Common myeloid progenitor, CD34-positive (primary cell): ENCODE measurements at places on chromosomes 4 and X.

DNA sequence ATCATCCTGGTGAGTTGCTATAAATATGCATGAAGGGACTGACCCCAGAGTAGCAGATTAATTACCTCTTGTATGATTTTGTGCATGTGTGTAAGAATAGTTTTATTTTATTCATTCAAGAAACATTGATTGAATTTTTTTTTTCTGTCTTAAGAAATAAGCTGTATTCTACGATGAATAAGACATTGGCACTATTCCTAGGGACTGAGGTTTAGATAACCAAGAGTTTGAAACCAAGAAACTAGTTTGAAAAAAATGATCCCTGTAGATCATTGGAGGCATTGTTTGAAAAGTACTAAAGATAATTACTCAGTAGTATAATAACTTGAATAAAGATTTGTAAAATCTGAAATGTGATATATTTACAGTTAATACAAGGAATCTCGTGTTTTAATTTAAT, 1086.9 kb downstream of the PCDH7 start:
- no peak for DNase-seq
- no peaks in the 10 kb centered on the region for H3K36me3 ChIP-seq
- H3K27me3 ChIP-seq = no peaks in the 10 kb centered on the region

GRCh38 chr4:25970226-25970675, 56.2 kb downstream of the SMIM20 start:
- H3K27me3 ChIP-seq = no peaks in the 10 kb centered on the region
- H3K27ac ChIP-seq = no peak overlapping the region
- no peaks in the 10 kb centered on the region for H3K4me1 ChIP-seq
- no peaks in the 10 kb centered on the region for H3K36me3 ChIP-seq

GRCh38 chr4:139176302-139177048, 543 bp downstream of the ELF2 start:
- peaks cover 12% of the 10 kb centered on the region for H3K4me1 ChIP-seq
- H3K27ac ChIP-seq = peak overlapping the region; percentile 93
- no peaks in the 10 kb centered on the region for H3K27me3 ChIP-seq
- no peaks in the 10 kb centered on the region for H3K36me3 ChIP-seq
- peak; percentile 96 for DNase-seq

GRCh38 chr4:15244354-15244753, 183.5 kb upstream of the C1QTNF7 start:
- DNase-seq = no peak
- H3K36me3 ChIP-seq = no peaks in the 10 kb centered on the region
- no peaks in the 10 kb centered on the region for H3K4me1 ChIP-seq
- H3K27me3 ChIP-seq = no peaks in the 10 kb centered on the region
- no peak overlapping the region for H3K4me3 ChIP-seq

GRCh38 chr4:122830426-122831095, 3.9 kb downstream of the FGF2 start:
- no peak overlapping the region for H3K4me3 ChIP-seq
- DNase-seq = no peak
- no peaks in the 10 kb centered on the region for H3K36me3 ChIP-seq
- H3K4me1 ChIP-seq = peaks cover 12% of the 10 kb centered on the region

GRCh38 chr4:33400504-33400903, 2680.3 kb downstream of the PCDH7 start:
- H3K27me3 ChIP-seq = no peaks in the 10 kb centered on the region
- no peaks in the 10 kb centered on the region for H3K4me1 ChIP-seq
- DNase-seq = no peak

DNA sequence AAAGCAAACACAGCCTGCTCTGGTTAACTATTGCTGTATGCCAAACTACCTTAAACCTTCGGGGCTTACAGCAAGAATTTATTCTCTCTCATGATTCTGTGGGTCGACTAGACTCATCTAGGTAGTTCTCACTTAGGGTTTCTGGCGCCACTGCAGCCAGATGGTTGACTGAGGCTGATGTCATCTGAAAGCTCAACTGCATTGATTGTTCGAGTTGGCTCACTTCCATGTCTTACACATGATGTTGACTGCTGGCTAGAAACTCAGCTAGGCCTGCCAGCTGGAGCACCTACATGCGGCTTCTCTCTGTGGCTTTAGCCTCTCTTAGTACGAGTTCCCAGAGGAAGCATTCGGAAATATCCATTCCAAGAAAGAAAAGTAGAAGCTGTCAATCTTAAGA, 103.2 kb downstream of the SRPX start:
- H3K36me3 ChIP-seq = no peaks in the 10 kb centered on the region
- H3K4me3 ChIP-seq = no peak overlapping the region
- no peak overlapping the region for H3K27ac ChIP-seq
- no peaks in the 10 kb centered on the region for H3K27me3 ChIP-seq
- no peaks in the 10 kb centered on the region for H3K4me1 ChIP-seq

GRCh38 chr4:140271553-140271952, 101.9 kb upstream of the SCOC start:
- DNase-seq = no peak
- H3K27ac ChIP-seq = no peak overlapping the region
- H3K27me3 ChIP-seq = no peaks in the 10 kb centered on the region
- H3K36me3 ChIP-seq = no peaks in the 10 kb centered on the region
- no peaks in the 10 kb centered on the region for H3K4me1 ChIP-seq
- no peak overlapping the region for H3K4me3 ChIP-seq
